Left kidney (tissue), 8 donors: ENCODE measurements at places on chromosomes 4 and X. TPM values are rescaled to one million over a fixed set of nuclear protein-coding genes. Genes with fewer than 3 reads are reported as not detected.

DNA sequence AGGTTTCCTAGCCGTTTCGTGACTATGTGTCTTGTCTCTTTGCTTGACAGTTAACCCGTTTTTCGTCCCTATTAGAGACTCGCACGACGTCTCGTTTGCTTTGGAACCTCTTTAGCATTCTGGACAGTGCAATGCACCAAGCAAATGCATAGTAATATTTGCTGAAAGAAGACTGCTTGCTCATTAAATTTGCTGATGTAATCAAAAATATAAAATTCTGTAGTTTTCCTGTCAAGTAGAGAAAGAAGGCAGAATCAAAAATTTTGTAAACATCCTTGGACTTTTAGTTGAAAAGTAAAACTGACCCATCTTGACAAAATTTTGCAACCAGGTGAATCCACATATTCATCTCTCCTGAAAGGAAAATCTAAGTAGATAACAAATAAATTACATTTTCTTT lies 106.9 kb upstream of the RAPGEF2 start:
- no peak for DNase-seq

- no peak for DNase-seq
Observed at GRCh38 chrX:275476-275966, 5.7 kb upstream of the PLCXD1 start.

Gene TMEM156
- 3.0 TPM for polyA plus RNA-seq

DNA sequence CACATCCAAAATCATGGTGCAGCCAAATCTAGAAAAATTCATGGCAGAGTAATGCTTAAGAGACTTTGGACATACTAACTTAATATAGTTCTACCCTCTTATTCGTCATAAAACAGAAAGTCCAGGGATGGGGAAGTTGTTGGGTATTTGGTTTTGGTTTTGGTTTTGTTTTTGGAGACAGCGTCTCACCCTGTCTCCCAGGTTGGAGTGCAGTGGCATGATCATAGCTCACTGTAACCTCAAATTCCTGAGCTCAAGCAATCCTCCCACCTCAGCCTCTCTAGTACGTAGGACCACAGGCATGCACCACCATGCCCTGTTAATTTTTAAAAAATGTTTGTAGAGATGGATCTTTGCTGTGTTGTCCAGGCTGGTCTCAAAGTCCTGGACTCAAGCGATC lies 271.8 kb upstream of the TENM3 start:
- DNase-seq = no peak

- DNase-seq = no peak
Observed at GRCh38 chrX:116239944-116240840, 69.6 kb downstream of the AGTR2 start.

Gene COX7B
- 311 TPM for polyA plus RNA-seq

Gene REPS2
- polyA plus RNA-seq = 12.1 TPM

Gene ARHGEF9
- polyA plus RNA-seq = 45.3 TPM

Gene RAB40AL
- 0.15 TPM for polyA plus RNA-seq

- no peak for DNase-seq
Observed at GRCh38 chr4:99921174-99921573, 25.2 kb downstream of the DNAJB14 start.

DNA sequence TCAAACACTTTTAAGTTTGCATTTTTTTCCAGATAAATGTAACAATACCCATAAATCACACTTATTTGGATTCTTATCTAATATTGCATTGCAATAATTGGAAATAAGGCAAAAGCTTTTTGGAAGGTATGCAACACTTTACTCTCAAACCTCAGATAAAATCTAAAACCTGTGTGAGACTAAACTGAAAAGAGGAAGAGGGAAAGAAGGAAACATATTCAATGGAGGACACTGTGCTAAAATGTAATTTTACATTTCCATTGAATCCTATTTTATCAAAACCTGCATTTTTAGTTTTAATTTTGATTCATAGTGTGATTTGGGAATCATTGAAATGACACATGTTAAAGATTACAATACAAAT lies 99.4 kb downstream of the HPGD start:
- no peak for DNase-seq

DNA sequence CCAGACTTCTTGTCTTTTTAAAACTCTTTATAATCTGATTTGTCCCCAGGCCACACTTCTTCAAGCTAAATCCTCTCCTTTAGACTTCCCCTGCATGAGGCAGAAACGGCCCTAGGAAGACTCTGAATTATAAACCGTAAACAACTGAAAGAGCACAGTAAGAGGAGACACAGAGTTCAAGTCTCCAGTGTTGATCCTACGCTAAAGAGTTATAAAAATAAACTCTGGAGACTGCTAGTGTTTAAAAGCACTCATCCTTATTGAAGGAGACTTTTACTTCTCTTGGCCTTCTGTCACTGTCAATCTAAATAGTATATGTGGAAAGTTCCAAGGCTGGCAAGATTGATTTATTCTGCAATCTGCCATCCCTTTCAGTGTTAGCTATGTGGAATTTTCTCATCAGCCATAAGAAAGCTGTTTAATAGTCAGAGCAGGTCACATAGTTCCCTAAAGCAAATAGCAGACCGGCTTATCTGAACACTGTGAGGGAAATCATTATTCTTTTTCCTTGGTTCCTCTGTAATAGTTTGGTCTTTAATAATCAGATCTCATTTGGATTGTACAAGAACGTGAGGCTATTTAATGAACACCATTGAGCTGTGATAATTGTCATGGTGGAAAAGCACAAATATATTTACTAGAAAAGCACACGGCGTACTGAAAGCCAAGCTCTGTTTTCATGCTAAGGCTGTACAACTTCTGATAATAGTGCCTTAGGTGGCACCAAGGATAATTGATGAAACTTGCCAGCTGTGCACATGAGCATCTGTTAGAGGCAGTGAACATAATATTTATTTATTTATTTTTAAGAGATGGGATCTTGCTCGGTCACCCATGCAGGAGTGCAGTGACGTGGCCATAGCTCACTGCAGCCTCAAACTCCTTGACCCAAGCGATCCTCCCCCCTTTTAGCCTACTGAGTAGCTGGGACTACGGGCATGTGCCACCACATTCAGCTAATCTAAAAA lies 157.7 kb downstream of the CEP135 start:
- DNase-seq = no peak

- DNase-seq = no peak
Observed at GRCh38 chr4:153816542-153816941, 27.7 kb upstream of the SFRP2 start.

- peak; percentile 20 for DNase-seq
Observed at GRCh38 chr4:106287353-106287969, 28.5 kb downstream of the TBCK start.

GRCh38 chr4:147019091-147019490 lies 73.4 kb upstream of the TTC29 start:
- peak; percentile 22 for DNase-seq

DNA sequence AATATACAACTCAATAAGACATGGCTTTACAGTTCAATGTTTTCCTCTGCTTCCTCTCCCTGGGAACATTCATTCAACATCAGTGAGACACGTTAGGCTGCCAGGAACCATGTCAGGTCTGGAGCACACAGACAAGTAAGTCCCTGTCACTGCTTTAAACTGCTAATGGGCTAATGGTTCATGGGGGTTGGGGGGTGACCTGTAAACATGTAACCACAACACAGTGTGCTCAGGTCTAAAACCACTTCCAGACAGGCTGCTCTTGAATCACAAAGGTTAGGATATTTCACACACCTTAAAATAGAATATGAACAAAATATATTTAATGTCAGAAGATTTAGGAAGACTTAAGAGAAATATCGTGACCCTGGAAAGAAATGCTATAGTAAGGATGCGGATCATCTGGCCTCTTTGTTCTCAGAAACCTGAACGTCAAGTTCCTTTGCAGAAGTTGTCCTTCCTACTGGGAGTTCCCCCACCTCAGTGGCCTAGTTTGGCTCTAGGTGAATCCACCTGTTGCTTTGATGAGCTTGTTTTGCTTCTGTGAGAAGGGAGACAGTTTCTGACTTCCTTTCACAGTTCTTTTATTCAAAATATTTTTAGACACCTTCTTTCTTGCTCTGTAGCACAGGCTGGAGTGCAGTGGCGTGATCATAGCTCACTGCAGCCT lies 359.9 kb downstream of the UNC5C start:
- no peak for DNase-seq

DNA sequence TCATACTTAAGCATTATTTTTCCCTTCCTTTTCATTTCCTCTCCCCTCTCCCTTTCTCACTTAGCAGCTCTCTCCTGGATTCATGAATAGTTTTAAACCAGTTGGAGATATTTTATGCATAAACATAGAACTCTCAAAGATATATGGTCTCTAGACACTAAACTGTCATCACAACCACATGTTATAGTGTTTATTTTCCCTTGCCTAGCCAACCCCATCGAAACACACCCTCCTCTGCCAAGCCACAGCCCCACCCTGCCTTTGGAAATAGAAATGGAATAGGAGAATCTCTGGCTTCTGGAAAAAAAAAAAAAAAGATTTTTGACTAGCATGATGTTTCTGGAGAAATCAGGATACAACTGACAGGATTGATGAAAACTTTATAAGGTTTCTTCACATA lies 64.8 kb upstream of the RBPJ start:
- no peak for DNase-seq

DNA sequence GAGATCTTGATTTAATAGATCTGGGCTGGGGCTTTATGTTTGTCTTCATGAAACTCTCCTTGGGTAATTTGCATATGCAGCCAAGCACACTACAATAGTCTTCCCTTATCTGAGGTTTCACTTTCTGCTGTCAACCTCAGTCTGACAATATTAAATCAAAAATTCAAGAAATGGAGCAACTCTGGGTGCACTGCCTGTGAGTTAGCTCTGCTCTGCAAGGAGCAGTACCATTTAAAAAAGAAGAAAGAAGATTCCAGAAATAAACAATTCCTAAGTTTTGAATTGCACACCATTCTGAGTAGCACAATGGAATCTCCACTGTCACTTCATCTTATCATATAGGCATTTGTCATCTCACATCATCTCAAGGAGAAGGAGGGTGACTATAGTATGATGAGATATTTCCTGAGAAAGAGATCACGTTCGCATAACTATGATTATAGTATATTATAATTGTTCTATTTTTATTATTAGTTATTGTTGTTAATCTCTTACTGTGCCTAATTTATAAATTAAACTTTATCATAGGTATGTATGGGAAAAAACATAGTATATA lies 9.4 kb downstream of the FNIP2 start:
- no peak for DNase-seq

Gene CAPN6
- 26.3 TPM for polyA plus RNA-seq

- no peak for DNase-seq
Observed at GRCh38 chrX:10990418-10990817, 120.7 kb upstream of the HCCS start.

Gene ODAPH
- polyA plus RNA-seq = not detected

GRCh38 chrX:46178763-46179162 lies 366.5 kb downstream of the ZNF674 start:
- DNase-seq = no peak

- DNase-seq = no peak
Observed at GRCh38 chr4:140875746-140876452, 119.7 kb upstream of the TBC1D9 start.

DNA sequence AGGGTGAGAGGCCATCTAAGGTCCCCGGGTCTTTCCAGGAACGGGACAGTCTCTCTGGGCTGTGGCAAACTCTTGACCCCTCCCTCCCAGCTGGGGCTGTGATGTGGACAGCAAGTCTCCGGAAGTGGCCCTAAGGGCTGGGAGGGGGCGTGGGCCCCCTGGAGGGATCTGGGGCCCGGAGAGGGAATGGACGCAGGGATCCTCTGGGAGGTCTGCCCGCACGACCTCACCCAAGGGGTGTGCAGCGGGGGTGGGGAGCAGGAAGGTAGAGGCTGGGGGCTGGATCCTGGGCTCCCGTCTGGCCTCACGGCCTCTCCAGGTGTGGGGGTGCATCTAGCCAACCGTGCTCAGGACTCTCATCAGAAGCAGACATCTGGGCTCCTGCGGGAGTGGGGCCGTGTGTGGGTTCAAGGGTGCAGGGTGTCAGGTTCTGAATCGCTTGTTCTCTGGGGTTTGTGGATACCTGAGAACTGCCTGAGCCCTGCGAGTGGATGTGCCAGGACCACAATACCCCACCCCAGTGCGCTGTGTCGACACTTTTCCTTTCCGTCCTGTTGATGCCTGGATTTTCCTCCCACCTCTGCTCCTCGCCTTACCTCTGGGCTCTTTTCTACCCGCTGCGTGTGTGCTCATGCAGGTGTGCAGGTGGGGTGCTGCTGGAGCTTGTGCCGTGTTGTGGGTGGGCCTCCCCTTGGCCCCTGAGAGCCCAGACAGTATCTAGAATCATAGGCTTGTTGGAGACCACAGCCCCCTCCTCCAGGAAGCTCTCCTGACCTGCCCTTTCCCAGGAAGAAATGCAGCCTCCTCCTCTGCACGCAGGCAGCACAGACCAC lies 915 bp downstream of the CPZ start:
- DNase-seq = no peak

DNA sequence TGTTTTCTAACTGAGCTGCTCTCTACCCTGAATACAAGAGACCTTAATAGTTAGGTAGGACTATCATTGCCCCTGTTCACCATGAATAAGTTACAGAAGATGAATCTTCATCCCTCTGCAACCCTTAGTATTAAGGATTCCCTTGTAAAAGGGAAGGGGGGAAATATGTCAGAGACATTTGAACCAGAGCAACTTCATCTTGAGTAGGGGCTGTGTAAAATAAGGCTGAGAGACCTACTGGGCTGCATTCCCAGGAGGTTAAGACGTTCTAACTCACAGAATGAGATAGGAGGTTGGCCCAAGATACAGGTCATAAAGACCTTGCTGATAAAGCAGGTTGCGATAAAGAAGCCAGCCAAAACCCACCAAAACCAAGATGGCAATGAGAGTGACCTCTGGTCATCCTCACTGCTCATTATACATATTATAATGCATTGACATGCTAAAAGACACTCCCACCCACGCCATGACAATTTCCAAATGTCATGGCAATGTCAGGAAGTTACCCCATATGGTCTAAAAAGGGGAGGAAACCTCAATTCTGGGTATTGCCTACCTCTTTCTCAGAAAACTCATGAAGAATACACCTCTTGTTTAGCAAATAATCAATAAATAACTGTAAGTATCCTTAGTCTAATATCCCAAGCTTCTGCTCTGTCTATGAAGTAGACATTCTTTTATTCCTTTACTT lies 19.5 kb upstream of the TMPRSS11B start:
- DNase-seq = no peak

DNA sequence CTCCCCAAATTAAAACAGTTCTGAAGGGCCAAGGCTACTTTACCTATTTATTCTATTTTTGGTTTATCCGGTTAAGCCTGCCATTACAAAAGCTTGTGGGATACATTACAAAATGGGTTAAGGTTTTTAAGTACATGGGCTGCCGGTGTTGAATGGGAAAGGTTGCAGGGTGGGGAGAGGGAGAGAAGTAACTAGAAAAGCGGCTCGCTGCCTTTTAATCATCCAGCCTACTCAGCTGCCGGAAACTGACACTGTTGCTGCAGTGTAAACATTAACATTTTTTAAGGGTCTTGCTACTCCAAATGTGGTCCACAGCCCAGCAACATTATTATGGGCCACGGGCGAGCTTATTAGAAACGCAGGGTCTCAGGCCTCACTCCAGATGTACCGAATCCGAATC lies 1.5 kb upstream of the IL1RAPL1 start:
- no peak for DNase-seq

DNA sequence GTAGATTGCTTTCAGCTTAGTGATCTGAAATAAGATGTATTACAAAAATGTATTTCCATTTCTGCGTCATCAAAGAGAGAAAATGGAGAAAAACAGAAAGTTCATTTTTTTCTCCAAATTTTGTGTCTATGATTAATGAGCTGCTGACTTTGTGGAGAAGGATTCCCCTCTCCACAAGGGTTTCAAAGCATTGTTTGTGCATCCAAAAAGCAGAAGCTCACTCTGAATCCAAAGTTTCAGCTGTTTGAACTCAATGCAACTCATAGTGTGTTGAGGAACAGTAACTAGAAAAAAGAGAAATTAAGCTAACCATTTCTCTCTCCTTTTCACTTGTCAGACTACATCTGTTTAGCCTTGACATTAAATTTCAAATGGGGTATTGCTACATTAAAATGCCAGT lies 62.9 kb upstream of the SLC7A11 start:
- DNase-seq = no peak

Gene WDFY3
- 64.9 TPM for polyA plus RNA-seq

Gene FAM47E
- 9.4 TPM for polyA plus RNA-seq
